ENCODE measurements at places on chromosomes 16 and 17.
A peak's percentile ranks its signal among the peaks of the same experiment; 100 is the strongest.

- H3K36me3 ChIP-seq: no peaks in the 10 kb centered on the region
- H3K4me1 ChIP-seq: no peaks in the 10 kb centered on the region
- H3K4me3 ChIP-seq: no peak overlapping the region
- no peak for DNase-seq
These were observed 26.3 kb downstream of the TSC2 start for GRCh38 chr16:2074071-2074470.

DNA sequence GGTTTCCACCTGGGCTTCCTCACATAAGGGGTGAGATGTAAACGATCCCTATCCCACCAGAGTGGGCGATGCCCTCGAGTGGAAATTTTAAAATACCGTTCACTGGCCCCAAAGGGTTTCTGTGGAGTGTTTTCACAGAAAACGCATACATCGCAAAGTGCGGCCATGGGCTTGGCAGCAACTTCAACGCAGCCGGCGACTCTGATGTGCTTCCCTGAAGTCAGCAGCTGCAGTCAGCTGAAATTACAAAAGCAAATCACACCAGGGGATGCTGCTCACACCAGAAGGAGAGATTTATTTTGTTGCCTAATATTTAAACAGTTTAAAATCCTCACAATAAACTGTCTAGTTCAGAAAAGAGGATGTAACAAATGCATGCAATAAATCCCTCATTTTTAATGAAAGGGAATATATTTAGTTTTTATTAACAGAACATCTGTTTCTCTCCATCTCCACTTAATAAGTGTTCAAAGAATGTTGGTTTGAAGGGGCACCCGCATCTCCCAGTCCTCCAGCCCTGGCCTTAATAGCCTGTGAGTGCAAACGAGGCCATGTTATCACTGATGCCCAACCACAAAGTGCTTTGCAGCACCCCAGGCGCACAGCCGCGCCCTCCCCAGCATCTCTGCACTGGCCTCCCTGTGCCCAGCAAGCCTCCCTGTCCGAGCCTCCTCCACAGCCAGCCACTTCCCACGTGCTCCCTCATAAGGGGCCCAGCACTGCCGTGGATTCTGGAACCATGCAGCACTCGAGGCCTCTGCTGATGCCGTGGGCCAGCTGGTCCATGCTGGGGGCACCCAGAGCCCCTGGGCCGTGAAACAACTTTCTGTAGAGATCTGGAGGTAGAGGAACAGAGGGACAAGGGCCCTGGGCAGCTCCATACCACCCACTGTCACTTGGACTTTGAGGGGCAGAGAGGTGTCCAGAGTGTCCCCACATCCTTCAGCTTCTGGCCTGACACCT is 17.3 kb upstream of the XYLT2 start:
- H3K4me3 ChIP-seq: no peak overlapping the region
- H3K4me1 ChIP-seq: peaks cover 14% of the 10 kb centered on the region
- DNase-seq: no peak
- no peak overlapping the region for H3K27ac ChIP-seq

GRCh38 chr17:9986754-9987382 is 81.8 kb upstream of the RCVRN start:
- no peak overlapping the region for H3K4me3 ChIP-seq
- H3K4me1 ChIP-seq: no peaks in the 10 kb centered on the region
- H3K27ac ChIP-seq: no peak overlapping the region
- no peak for DNase-seq
- no peaks in the 10 kb centered on the region for H3K36me3 ChIP-seq
- H3K27me3 ChIP-seq: no peaks in the 10 kb centered on the region

DNA sequence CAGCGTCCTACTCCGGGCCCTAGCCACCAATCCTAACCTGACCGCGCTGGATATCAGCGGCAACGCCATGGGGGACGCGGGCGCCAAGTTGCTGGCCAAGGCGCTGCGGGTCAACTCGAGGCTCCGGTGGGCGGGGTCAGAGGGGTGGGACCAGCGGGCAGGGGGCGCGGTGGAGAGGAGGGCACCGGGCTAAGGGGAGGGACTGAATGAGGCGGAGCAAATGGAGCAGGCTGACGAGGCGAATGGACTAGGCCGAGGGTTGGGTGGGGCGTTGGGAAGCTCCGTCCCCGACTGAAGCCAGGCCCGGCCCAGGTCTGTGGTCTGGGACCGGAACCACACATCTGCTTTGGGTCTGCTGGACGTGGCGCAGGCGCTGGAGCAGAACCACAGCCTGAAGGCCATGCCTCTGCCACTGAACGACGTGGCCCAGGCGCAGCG is 4.6 kb downstream of the CARMIL2 start:
- peak; percentile 30 for DNase-seq
- peaks cover 46% of the 10 kb centered on the region for H3K27me3 ChIP-seq
- no peak overlapping the region for H3K27ac ChIP-seq

GRCh38 chr17:39617446-39618245 is 9.1 kb upstream of the PPP1R1B start:
- no peaks in the 10 kb centered on the region for H3K27me3 ChIP-seq
- peak; percentile 83 for DNase-seq
- no peaks in the 10 kb centered on the region for H3K36me3 ChIP-seq

DNA sequence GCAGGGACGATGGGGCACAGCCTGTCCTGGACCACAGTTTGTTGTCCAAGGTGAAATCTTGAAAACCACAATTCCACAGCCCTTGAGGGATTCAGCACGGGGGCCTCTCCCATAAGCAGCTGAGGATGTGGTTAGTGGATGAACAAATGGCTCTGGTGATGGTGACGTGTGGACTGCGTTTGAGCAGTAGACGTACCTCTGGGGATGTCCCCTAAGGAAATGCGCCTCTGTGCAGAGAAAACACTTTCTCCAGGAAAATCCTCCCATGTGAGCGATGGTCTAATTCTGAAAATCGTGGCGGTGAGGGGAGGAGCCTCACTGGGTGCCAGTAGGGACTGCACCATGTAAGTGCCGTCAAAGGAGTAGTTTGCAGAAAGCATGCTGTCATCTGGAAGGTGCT is 2.7 kb upstream of the SEPTIN12 start:
- H3K4me1 ChIP-seq: no peaks in the 10 kb centered on the region
- H3K36me3 ChIP-seq: no peaks in the 10 kb centered on the region
- DNase-seq: no peak

DNA sequence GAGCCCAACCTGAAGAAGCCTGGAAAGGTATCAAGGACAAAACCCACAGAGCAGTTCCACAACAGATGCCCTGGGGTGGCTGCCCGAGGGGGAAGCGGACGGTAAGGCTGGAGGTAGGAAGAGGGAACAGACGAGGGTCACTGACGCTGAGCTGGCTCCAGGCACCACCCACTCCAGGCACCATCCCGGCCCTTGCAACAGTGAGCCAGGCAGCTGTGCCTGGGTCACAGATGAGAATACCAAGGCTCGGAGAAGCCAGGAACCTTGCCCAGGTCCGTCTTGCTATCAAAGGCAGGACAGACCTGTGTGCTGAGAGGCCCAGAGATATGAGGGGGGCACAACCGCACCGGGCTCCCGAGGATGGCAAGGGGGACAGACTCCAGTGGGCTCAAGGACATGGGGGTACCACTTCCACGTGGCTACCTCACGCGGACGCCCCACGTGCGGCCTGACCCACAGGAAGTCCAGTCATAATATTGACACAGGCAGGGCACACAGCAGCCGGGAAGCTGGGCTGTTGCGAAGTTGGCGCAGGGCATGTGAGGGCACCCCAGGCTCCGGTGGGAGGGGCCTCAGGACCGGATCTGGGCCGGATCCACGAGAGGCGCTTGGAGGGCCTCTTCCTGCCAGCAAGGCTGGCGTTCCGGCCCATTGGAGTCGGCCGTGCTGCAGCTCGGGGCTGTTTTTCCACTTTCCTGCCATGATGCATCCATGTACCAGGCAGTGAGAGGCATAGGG is 29.9 kb downstream of the PEMT start:
- no peak overlapping the region for H3K4me3 ChIP-seq
- H3K4me1 ChIP-seq: no peaks in the 10 kb centered on the region
- H3K36me3 ChIP-seq: no peaks in the 10 kb centered on the region
- H3K27me3 ChIP-seq: no peaks in the 10 kb centered on the region
- H3K27ac ChIP-seq: no peak overlapping the region
- no peak for DNase-seq

- 0 out of 2 replicates have a peak overlapping the region, but pooled peaks have one; percentile 5 for H3K4me3 ChIP-seq
- H3K27me3 ChIP-seq: no peaks in the 10 kb centered on the region
- H3K36me3 ChIP-seq: no peaks in the 10 kb centered on the region
- H3K27ac ChIP-seq: peak overlapping the region; percentile 38
- peaks cover 19% of the 10 kb centered on the region for H3K4me1 ChIP-seq
These were observed 49.4 kb downstream of the SLC39A11 start for GRCh38 chr17:73042809-73043685.

DNA sequence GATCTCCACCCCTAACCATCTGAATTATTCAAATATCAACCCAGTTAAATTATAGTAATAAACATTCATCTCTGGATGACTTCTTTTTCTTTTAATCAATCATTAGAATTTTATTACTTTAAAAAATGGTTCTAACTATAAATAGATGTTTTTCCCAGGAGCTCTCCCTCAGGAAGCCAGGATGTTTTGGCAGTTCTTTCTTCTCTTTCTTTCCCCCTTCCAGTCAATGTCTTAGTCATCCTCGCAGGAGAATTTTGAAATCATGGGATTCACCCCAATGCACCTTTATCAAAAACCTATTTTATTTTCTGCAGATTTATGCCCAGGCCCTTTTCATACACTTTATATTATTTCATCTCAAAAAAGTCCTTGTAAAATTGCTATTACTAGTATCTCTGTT is 711.6 kb downstream of the CDH11 start:
- no peak overlapping the region for H3K4me3 ChIP-seq
- H3K36me3 ChIP-seq: no peaks in the 10 kb centered on the region
- DNase-seq: peak; percentile 26
- H3K27ac ChIP-seq: peak overlapping the region; percentile 25

DNA sequence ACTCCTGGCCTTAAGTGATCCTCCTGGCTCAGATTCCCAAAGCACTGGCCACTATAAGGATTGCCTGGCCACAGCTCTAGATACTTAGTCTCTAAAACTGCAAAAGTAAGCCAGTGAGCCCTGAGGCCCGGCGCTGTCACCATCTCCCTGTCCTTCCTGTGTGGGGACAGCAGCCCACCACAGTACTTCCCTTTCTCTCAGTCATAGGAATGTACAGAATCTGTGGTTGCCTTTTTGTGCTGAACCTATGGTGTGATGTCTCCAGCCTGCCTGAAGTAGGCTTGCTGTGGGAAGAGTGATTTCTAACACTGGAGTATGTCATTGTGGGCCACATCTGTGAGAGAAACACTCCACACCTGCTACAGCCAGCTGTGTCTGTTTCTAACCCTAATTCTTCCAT is 24.7 kb downstream of the NTAN1 start:
- peaks cover 25% of the 10 kb centered on the region for H3K4me1 ChIP-seq
- H3K27me3 ChIP-seq: no peaks in the 10 kb centered on the region
- H3K36me3 ChIP-seq: peaks cover 28% of the 10 kb centered on the region
- no peak overlapping the region for H3K27ac ChIP-seq
- DNase-seq: no peak

GRCh38 chr16:86791287-86792035 is 213.1 kb downstream of the FOXL1 start:
- H3K27me3 ChIP-seq: peaks cover 62% of the 10 kb centered on the region
- no peaks in the 10 kb centered on the region for H3K36me3 ChIP-seq
- H3K27ac ChIP-seq: no peak overlapping the region
- no peaks in the 10 kb centered on the region for H3K4me1 ChIP-seq

- no peaks in the 10 kb centered on the region for H3K27me3 ChIP-seq
- DNase-seq: peak; percentile 75
- H3K4me1 ChIP-seq: no peaks in the 10 kb centered on the region
- no peaks in the 10 kb centered on the region for H3K36me3 ChIP-seq
These were observed 17.3 kb upstream of the FOXK2 start for GRCh38 chr17:82502207-82502606.

DNA sequence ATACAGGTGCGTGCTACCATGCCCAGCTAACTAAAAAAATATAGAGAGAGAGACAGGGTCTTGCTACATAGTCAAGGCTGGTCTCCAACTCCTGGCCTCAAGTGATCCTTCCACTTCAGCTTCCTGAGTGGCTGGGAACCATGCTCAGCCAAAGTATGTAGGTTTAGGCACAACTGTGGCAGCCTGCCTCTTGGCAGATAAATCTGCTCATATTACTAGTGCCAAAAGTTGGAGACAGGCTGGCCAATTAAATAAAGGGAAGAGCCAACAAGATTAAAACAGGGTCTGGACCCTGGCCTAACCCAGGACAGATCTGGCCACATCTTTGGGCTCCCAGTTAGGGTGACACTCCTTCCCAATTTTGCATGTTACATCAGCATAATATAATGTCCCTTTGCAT is 151.7 kb downstream of the CBLN1 start:
- no peaks in the 10 kb centered on the region for H3K36me3 ChIP-seq
- no peaks in the 10 kb centered on the region for H3K27me3 ChIP-seq
- H3K27ac ChIP-seq: no peak overlapping the region
- H3K4me1 ChIP-seq: no peaks in the 10 kb centered on the region
- H3K4me3 ChIP-seq: no peak overlapping the region
- DNase-seq: no peak

GRCh38 chr17:699345-699744 is 15.3 kb downstream of the VPS53 start:
- peaks cover 4% of the 10 kb centered on the region for H3K36me3 ChIP-seq
- H3K4me3 ChIP-seq: no peak overlapping the region
- DNase-seq: no peak

GRCh38 chr17:2713881-2714280 is 2.3 kb upstream of the CLUH start:
- no peaks in the 10 kb centered on the region for H3K36me3 ChIP-seq
- H3K27ac ChIP-seq: no peak overlapping the region
- H3K4me3 ChIP-seq: no peak overlapping the region
- no peaks in the 10 kb centered on the region for H3K27me3 ChIP-seq
- peaks cover 18% of the 10 kb centered on the region for H3K4me1 ChIP-seq

- H3K36me3 ChIP-seq: no peaks in the 10 kb centered on the region
- H3K27me3 ChIP-seq: no peaks in the 10 kb centered on the region
- H3K27ac ChIP-seq: no peak overlapping the region
These were observed 113.5 kb downstream of the USP22 start for GRCh38 chr17:20929334-20929733.

GRCh38 chr16:9567666-9568065 is 476.2 kb downstream of the HAPSTR1 start:
- DNase-seq: no peak
- no peak overlapping the region for H3K27ac ChIP-seq
- H3K4me3 ChIP-seq: no peak overlapping the region
- H3K4me1 ChIP-seq: no peaks in the 10 kb centered on the region
- H3K27me3 ChIP-seq: no peaks in the 10 kb centered on the region

Measured in GM23248 (cell line).